Activated naive CD4-positive, alpha-beta T cell treated with anti-CD3 and anti-CD28 coated beads for 36 hours (primary cell): ENCODE measurements at places on chromosomes 16 and 17.

DNA sequence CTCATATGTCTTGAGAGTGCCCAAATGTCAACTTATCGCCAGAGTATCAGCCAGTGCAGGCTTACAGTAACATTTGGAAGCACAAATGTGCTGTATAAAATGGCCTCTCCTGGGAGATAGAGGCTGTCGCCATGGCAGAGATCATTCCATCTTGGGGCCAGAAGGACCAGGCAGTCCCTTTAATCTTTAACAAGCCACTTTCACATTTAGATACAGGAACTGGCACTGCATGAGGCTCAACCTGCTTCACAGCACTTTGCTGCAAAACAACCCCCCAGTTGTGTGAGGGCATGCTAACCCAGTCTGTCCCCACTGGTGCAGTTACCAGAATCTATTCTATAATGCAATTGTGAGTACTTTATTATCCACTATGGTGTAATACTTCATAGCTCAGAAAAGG lies 4.7 kb upstream of the RFFL start:
- DNase-seq, result no peak

DNA sequence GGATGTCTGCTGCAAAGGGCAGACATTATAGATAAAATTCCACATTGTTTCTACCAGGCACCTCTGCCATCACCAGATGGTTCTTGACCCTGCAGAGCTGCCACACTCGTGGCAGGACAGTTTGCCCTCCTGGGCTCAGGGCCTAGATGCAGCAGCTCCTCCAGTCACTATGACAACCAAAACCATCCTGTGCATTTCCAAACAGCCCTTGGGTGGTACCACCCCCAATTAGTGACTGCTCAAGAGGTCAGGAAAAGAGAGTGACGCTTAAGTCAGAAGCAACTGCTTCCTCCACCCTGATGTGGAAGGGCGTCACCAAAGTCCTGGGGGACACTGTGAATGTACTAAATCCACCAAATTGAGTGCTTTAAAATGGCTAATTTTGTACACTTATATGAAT lies 109.2 kb downstream of the C16orf95 start:
- no peak for DNase-seq

GRCh38 chr17:44110823-44111633 lies 12.4 kb downstream of the HDAC5 start:
- peak; percentile 87 for DNase-seq

DNA sequence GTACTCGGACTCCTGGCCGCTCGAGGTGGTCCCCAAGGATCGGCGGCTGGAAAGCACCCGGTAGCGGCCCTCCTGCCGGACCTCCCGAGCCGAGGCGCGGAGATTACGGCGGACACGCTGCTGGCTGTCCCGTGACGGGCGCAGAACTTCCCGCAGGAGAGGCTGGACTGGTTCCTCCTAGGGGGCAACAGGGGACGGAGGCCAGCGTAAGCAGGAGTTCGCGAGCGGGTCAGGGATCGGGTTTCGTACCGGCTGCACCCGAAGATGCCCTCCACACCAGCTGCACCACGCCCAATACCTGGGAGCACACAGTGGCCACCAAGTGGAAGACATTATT lies 341 bp downstream of the SLC7A6OS start:
- no peak for DNase-seq

- peak; percentile 11 for DNase-seq
Measured at GRCh38 chr16:58176608-58177352, 21.1 kb downstream of the CSNK2A2 start.

GRCh38 chr16:68003031-68003430 lies 3.7 kb upstream of the DPEP2 start:
- DNase-seq, result no peak

GRCh38 chr17:78062596-78062995 lies 66.0 kb downstream of the TMC6 start:
- DNase-seq, result no peak

DNA sequence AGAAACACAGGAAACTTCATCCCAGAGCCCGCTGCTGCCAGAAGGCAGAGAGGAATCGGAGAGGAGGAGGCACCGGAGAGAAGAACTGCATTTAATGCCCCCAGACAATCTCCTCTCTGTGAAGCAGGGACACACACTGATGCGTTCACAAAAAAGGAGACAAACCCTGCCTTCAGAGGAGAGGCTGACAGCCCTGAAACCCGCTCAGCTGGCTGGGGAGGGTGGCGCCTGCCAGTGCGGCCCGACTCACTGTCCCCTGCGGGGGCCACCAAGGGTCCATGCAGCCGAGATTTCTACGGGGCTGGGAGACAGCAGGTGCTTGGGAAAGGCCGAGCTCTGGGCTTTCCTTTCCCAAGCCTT lies 21.9 kb upstream of the CACNG1 start:
- no peak for DNase-seq

GRCh38 chr16:47046726-47047523 lies 73.5 kb upstream of the DNAJA2 start:
- no peak for DNase-seq

DNA sequence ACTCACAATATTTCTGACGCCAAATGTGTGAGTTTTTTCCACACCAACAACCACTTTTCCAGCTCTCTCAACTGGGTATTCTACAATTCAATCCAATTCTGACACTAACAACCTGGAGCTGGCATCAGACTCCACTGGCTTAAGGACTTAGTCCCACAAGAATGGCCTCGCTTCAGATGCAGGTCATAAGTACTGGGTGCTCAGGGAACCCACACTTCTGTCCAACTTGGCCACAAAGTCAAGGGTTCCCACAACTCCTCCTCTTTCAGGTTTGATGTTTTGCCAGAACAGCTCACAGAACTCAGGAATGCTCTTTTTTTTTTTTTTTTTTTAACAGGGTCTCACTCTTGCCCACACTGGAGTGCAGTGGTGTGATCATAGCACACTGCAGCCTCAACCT lies 56.1 kb upstream of the TMC5 start:
- DNase-seq, result no peak

GRCh38 chr16:2015947-2016208 lies 3.7 kb upstream of the NPW start:
- no peak for DNase-seq
